NCI-H446 treated with DMSO at 0.1 percent for 48 hours (cell line): ENCODE measurements at places on chromosomes 1 and 21.

DNA sequence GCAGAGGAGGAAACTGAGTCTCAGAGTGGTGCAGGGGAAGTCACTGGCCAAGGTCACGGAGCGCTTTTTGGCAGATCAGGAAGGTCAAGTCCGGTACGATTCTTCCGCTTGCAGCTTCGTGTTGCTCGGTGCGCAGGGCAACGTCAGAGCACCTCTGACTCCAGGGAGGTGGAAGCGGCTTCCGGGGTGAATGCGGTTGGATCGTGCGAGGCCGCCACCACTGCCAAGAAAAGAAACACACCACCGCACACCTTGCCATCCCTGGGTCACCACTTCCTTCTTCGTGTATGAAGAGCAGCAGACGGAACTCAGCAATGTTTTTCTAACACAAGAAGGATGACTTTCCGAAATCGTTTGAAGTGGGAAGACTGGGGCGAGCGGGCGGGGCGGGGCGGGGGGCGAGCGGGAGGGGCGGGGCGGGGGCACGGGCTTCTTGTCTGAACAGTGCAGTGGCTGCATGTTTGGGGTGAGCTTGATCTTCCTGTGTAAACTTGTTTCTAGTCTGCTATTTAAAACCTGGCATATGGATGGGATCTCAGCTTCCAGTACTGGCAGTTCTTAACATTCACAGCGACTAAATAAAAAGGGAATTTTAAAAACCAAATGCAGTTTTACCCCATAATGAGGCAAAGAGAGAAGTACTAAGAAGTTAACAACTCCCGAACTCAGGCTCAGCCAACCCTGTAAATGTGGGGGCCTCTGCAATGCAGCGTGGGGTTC lies 300.0 kb downstream of the RRAGC start:
- no peak for DNase-seq

DNA sequence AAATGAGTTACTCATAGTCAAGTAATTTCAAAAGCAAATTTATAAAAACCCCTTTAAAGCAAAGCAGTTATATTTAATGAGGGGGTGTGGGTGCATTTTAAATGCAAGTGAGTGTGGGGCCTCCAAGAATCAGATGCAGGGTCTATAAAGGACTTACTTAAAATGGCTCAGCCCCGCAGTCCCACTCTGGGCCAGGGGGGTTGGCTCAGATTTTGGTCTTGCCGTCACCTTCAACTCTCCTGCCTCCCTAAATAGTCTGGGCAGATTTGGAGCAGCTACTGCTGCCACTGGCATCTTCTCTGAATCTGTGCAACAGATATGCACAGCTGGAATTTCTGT lies 16.2 kb downstream of the AMPD2 start:
- DNase-seq: no peak

DNA sequence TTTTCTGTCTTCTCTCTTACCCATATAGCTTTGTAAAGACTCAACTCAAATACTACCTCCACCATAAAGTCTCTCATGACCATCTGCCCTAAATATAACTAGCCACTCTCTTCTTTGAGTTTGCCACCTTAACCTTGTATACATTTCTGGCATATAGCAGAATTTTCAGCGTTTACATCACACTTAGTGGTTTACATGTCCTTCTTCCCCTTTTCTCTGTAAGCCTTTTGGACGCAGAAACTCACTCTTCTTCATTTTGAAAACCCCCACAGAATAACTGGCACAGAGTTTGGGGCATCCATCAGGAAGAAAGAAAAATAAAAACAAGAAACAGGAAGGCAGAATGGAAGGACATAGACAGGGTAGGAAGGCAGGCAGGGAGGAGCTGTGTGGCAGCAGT lies 131.8 kb upstream of the DUSP10 start:
- no peak for DNase-seq

DNA sequence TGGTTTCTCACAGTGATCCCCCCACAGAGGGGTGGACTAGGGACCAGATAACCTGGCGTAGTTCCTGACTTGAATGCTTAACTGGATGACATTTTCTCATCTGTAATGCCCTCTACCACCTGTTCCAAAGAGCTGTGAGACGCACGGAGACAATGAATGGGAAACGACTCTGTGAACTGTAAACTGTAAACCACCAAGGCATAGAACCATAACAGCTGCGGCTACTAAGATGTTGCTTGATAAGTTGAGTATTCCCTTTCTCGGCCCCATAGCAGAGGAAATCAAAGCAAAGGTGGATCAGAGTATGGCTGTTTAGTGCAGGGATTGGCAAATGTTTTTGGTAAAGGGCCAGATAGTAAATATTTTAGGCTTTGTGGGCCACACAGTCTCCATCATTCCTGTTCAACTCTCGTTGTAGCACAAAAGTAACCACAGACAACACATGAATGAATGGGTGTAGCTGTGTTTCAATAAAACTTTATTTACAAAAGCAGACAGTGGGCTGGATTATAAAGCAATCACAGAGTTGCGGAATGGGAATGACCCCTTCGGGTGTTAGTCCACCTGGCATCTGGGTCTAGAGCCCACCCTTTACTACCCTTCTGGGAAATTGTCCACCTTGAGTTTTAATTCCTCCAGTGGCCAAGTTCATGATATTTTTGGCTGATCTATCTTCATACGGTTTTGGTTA lies 315.2 kb downstream of the RPS6KC1 start:
- no peak for DNase-seq
